ENCODE measurements at places on chromosomes 4 and X.

DNA sequence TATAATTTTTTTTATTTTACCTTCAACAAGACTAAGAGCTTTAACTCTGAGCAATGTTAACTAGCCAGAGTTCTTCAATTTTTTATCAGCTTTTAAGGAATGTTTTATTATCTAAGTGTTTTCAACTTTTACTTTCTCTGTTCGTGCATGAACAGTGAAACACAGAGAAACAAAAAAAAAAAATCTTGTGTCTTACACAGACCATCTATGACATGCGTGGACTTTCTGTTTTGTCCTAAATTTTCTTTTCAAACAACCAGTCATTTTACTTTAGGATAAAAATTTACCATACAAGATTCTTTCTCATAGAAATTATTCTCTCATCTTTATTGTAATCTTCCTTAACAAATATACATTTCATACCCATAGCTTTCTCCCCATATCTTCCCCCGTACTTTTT lies 731.9 kb upstream of the PCDH10 start:
- no peak for DNase-seq

- no peak for DNase-seq
Observed at GRCh38 chr4:14446311-14446710, 556.0 kb upstream of the CPEB2 start.

GRCh38 chrX:128931071-128931470 lies 592.2 kb downstream of the SMARCA1 start:
- DNase-seq, result no peak

- DNase-seq, result no peak
Observed at GRCh38 chr4:73872316-73873108, 3.3 kb downstream of the CXCL1 start.

GRCh38 chrX:72121383-72121782 lies 10.3 kb downstream of the RTL5 start:
- DNase-seq, result no peak

- DNase-seq, result no peak
Observed at GRCh38 chrX:154020536-154021115, 924 bp upstream of the IRAK1 start.

GRCh38 chr4:139903845-139904244 lies 238.2 kb downstream of the MGST2 start:
- no peak for DNase-seq

DNA sequence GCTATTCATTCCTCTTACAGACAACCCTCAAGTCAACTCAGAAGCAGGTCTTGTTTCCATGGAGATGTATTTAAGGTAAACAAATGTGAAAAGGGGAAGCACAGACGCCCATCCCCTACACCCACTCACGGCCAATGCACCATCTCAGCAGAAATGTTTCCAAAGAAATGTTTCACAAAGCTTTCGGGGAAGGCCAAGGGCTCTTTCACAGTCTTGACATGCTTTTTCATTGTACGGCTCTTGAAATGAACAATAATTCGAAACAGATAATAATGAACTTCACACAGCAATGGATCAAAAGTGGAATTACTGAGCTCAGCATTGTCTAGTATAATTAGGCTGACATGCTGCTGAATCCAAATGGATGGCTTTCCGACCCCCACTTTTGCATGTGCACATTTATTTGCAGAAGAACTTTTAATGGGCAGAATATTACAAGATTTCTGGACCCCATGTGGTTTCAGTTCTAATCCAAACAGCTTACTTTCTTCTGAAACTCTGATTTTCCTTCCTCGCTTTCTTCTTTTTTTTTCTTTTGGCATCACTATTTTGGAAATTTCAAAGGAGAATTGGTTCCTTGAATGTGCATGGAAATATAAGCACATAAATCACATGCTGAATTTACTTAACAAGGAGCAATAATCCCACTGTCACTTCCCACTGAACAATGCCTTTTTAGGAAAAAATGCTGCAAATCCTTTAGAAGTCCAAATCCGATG lies 160.9 kb downstream of the SMIM20 start:
- DNase-seq, result no peak
